Stimulated activated CD4-positive, alpha-beta T cell treated with anti-CD3 and anti-CD28 coated beads, TNF-alpha, amount 100 ng/mL, for 4 hours (primary cell): ENCODE measurements at places on chromosomes 13 and 19.

- DNase-seq, result no peak
These were observed 16.9 kb upstream of the AP1M2 start for GRCh38 chr19:10603873-10604459.

DNA sequence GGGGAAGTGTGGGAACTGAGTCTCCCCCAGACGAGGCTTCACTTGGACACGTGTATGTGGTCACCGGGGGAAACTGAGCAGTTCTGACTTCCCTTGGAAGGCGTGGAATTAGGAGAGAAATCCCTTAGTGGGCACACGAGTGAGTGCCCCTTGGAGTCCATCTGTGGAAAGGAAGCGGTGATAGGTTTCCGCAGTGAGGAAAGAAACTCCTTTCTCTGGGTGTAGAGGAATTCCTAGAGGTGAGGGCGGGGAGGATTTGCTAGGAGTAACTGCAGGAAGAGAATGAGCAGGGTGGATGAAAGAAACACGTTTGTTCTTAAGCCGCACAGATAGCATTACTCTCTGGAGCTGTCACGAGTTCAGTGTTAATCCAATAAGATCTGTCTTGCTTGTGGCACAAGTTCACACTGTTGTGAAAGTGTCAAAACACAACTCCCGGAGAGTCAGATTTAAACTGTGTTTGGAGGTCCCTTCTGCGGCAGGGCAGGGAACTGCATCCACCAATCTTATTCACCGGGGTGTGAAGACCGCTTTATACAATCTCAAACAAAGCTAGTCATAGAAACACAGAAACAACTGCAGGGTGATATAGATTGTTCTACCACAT, 1.2 kb downstream of the KL start:
- no peak for DNase-seq

GRCh38 chr13:53142306-53142705, 113.7 kb downstream of the OLFM4 start:
- DNase-seq, result no peak

- no peak for DNase-seq
These were observed 7.5 kb downstream of the RPL21 start for GRCh38 chr13:27258637-27259386.

- no peak for DNase-seq
These were observed 711.0 kb downstream of the UQCRFS1 start for GRCh38 chr19:28501976-28502375.

DNA sequence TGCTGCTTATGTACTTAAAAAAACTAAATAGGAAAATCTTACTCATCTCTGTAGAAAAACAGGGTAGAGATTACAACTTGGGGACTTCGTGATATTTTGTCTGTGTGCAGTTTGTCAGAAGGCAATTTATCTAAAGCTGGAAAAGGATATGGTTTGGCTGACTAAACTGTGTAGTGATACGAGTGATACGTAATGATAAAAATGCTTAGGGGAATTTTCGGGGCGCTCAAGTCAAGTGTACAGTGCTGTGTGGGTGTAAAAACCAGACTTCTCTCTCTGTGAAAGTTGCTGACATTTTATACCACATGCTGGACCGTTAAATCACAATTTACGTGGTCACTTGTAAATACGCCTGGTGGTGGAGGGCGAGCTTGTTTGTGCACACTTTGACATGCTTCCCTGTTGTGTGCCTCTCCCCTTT, 221.7 kb downstream of the KCNRG start:
- peak; percentile 29 for DNase-seq

- no peak for DNase-seq
These were observed 11.0 kb downstream of the IFNL1 start for GRCh38 chr19:39307046-39307821.

DNA sequence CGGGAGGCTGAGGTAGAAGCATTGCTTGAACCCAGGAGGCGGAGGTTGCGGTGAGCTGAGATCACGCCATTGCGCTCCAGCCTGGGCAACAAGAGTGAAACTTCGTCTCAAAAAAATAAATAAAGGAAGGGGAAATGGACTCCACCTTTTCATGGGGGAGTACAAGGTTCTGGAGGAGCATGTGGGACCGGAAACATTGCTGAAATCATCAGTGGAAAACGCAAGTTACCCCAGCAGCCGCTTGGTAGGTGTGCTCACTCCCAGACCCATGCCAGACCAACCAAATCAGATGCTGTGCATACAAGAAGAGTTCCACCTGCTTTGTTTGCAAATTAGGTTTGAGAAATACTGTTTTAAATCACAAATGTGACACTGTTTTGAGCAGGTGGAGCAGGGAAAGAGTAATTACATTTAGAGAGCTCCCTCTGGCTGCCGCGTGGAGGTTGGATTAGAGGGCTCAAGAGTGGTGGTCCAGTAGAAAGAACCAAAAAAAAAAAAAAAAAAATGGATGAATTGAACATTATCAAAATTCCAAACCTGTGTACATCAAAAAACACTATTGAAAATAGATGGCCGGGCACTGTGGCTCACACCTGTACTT, 4.9 kb downstream of the ERICH4 start:
- DNase-seq, result no peak

- no peak for DNase-seq
These were observed at the start of gene KISS1R for GRCh38 chr19:917323-918151. Gene KISS1R, plus strand, starts transcription at chr19:917333. Its CDS starts 170 bp downstream, at chr19:917503.

GRCh38 chr19:15424692-15425272, 6.0 kb upstream of the AKAP8L start:
- no peak for DNase-seq

DNA sequence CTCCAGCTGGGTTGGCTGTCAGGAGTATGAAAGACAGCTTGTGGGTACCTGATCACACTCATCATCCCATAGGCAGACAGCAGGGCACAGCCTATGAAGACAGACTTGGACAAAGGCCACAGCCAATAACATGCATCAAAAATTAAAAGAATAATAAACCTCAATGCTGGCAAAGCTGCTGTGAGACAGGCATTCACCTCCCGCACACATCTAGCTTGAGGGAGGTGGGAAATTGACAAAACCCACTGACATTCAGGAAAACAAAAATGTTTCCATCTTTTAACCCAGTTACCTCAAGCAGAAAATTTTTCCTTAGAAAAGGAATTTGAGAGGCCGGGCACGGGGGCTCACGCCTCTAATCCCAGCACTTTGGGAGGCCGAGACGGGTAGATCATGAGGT, 14.4 kb downstream of the IL12RB1 start:
- no peak for DNase-seq

DNA sequence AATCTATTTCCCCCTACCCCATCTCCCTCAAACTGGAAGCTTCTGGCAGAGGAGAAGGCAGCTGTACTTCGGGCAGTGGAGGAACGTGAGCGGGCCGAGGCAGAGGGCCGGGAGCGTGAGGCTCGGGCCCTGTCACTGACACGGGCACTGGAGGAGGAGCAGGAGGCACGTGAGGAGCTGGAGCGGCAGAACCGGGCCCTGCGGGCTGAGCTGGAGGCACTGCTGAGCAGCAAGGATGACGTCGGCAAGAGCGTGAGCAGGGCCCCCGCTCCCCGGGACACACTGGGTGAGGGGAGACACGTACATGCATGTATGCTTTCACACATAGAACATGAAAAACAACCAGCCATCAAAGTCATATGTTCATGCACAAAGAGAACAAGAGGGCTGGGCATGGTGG, 42.7 kb downstream of the KCNC3 start:
- no peak for DNase-seq

DNA sequence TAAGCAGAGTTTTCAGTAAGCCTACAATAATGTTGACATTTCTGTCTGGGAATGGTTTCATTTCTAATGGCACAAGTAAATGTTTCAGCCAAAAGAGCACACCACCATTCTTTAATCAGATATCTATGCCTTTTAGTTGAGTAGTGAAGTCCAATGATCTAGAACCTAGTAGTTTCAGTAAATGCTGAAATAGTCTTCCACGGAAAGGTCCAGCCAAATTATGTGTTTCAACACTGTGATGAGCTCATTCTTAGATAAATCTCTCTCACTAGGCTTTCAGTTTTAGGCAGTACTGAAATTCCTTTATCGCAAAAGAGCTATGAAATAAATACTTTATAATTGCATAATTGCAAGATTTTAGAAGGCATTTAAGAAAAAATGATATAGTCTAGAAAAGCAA, 816.8 kb upstream of the PCDH9 start:
- no peak for DNase-seq

DNA sequence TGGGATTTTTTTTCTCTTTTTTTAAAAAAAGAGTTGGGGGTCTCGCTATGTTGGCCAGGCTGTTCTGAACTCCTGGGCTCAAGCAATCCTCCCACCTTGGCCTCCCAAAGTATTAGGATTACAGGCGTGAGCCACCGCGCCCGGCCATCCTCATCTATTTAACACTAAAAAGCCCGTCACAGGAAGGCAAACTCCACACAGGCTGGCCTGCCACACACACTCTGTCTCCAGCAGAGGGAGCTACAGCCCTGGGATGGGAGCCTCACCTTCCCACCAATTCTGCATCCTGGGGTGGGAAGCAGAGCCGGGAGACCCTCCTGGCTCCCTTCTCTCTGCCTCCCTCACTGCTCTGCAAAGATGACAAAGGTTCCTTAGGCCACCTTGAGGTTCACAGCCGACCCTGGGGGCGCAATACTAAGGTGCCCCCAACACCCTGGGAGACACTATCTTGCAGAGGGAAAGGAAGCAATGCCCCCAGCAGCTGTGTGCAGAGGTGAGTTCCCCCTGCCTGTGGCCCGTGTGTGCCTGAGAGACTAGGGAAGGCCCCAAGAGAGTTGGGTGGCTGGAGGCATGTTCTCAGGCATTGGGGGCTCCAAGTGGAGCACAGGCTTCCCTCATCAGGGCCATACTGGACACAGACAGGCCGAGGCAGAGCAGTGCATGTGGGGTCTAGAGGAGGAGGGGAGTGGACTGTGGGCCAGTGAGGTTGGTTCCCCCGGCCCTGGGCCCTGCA, 27.4 kb upstream of the TIMM44 start:
- DNase-seq, result no peak

GRCh38 chr19:2517881-2518601, 42.1 kb downstream of the GADD45B start:
- DNase-seq, result no peak

DNA sequence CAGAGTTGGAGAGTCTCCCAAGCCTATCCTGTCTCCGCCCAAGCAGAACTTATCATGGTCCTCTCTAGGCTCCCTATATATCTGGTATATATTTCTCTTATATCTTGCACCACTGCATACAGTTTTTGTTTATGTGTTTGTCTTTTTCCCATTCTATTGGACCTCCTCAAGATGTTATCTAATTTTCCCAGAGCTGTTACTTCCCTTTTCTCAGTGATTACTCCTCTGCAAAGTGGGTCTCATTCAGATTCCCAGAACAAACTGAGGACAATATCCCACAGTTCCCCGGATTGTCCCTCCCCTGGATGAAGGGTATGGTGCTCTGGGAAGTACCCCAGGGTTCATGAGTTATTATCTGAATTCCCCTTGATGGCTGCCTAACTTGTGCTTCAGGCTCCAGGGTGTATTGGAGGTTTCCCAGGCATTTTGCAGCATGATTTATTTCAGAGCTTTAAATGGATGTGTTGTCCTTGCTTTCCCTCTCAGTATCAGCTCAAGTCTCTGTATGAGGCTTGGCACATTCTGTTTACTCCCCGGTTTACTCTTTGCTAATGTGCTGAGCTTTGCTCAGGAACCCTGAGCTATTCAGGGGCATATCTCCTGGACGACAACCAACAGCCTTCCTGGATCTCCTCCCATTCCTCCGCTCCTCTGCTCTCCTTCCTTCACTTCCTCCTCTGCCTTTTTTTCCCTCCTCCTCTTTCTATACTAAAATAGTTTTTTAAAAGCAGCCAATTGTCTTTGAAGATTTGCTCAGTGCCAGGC, 329.3 kb downstream of the SPRY2 start:
- DNase-seq, result no peak

DNA sequence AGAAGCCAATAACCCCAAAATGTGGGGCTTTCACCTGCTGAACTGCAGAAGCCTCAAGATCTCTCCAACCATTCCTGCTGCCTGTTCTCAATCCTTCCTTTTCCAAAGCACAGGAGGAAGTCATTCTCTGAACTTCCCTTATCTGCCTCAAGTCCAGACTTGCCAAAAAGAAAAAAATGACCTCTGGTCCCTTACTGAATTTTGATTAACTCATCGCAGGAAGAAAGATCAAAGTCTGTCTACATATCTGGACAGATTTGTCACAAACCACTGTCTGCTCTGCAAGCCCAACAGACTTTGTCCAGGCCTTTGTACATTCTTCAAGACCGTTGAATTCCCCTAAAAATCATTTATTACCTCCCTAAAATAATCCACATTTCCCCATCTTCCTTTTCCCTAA, 126.5 kb upstream of the NBEA start:
- no peak for DNase-seq

GRCh38 chr13:94205896-94206295, 273.6 kb downstream of the DCT start:
- DNase-seq, result no peak
